ENCODE measurements at places on chromosomes 16 and 17.

DNA sequence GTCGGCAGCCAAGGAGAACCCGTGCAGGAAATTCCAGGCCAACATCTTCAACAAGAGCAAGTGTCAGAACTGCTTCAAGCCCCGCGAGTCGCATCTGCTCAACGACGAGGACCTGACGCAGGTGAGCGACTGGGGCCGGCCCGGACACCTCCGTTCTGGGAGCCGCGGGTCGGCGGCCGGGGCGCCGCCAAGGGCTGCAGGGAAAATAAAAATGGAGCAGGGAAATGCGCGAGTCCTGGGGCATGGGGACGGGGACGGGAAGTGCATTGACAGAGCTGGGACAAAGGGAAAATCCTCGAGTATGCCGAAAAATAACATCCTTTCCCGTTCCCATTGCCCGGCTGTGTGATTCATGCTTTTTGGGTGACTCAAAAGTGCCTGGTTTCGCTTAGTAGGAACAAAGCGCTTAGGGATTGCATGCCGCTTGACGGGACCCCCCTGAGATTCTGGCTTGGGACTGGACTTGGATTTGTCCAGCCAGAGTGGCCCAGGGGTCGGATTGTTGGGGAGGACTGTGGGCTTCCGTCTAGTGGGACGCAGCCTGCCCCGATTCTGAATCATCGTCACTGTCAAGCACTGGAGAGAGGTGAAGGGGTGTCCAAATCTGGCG is 699 bp downstream of the MPRIP start:
- DNase-seq, result no peak

- DNase-seq, result no peak
These were observed 6.5 kb upstream of the PKMYT1 start for GRCh38 chr16:2986623-2987188.

GRCh38 chr17:44749980-44750318 is 8.8 kb upstream of the ADAM11 start:
- no peak for DNase-seq

GRCh38 chr16:26856791-26857190 is 209.9 kb upstream of the C16orf82 start:
- DNase-seq, result no peak

GRCh38 chr17:2025622-2026309 is 632 bp upstream of the RTN4RL1 start:
- DNase-seq, result no peak

GRCh38 chr16:79076047-79076767 is 524.3 kb downstream of the MAF start:
- DNase-seq, result no peak

- DNase-seq, result no peak
These were observed 28.1 kb downstream of the SCPEP1 start for GRCh38 chr17:57006040-57006439.

DNA sequence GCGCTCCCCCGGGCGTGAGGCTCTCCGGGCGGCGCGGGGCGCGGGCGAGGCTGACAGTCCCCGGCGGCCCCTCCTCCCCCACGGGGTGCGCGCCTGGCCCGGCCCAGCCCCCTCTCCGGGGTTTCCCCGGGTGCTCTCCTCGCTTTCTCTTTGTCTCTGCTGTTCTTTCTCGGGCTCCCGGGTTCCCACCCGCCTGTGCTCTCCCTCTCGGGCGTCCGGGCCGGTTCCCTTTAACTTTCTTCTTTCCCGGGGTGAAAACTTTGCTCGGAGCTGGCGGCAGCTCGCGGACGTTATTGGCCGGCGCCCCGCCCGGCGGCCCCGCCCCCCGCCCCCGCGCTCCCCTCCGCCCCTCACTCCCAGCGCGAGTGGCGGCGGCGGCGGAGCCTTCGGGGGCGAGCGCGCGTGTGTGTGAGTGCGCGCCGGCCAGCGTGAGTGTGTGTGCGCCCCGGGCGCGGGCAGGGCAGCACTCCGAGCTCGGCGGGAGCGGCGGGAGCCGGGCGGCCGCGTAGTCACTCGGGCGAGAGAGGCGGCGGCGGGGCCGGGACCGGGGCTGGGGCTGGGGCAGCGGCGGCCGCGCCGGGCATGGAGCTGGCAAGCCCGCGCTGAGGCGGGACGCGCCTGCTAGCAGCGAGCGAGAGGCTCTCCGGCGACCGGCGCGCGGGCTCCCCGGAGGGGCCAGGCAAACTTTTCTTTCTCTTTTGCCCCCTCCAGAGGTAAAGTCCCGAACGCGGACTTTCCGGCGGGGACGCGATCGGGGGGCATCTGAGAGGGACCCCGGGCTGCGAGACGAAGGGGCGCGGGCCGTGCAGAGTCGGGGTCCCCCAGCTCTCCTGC is at the start of gene NTN1:
NTN1 (plus strand) TSS at position 353 of the 834 bp plus-strand sequence. CDS start 864 bp downstream, outside the sequence.
- peak; percentile 44 for DNase-seq

DNA sequence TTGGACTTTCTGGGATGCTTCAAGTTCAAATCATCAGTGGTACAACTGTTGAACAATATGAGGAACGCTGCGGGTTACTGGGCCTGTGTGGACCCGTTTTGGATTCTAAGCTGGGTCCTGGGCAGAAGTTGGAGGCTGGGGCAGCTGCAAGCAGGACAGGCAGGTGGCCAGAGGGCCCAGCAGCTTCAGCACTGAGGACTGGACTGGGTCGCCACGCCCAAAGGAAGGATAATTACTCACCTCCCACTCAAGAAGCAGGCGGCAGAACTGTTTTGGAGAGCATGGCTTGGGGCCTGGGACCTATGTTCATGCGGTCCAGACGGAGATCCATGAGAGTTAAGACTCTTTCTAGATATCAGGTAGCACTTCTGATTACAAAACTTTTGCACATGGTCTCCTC is 1.5 kb upstream of the ZNHIT3 start:
- DNase-seq, result no peak

GRCh38 chr17:56708220-56708558 is 114.7 kb downstream of the NOG start:
- no peak for DNase-seq

- no peak for DNase-seq
These were observed 36.2 kb downstream of the ZNF778 start for GRCh38 chr16:89253548-89254287.

GRCh38 chr16:68426347-68426652 is 22.0 kb downstream of the SMPD3 start:
- no peak for DNase-seq

DNA sequence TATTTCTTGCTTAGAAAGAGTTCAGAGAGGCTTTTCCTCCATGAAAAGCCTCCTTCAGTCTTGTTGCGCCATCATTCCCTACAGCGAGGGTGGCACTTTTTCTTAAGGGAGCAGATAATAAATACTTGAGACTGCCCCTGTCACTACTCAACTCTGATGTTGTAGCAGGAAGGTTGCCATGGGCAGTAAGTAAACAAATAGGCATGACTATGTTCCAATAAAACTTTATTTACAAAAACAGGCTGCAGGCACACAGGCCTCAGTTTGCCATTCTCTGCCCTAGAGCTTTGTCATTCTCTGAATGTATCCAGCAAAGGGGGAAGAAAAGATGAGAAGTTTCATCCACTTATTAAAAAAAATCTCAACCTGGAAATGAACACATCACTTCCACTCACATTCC is 60.4 kb downstream of the MYOCD start:
- DNase-seq, result no peak

- no peak for DNase-seq
These were observed 32.4 kb upstream of the MMD start for GRCh38 chr17:55453839-55454557.

DNA sequence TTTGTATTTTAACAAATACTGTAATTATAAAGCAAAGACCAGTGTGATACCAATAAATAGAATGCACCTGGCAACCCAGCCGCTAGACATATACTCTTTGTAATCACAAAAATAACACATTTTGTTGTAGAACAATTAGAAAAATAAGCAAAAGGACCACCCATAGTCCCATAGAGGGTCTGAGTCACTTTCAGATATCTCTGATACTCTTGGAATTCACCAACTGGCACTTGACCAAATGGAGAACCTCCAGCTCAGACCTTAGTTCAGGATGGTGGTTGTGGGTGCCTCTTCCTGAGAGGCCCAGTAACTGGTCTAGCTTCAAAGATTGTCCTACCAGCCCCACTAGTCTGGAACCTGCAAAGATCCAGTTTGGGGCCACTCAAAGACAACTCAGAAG is 789 bp upstream of the TERF2 start:
- no peak for DNase-seq

GRCh38 chr17:45759761-45760160 is 24.4 kb upstream of the CRHR1 start:
- no peak for DNase-seq

GRCh38 chr17:34195987-34196386 is 59.1 kb upstream of the CCL2 start:
- DNase-seq, result no peak

All from T-helper 2 cell (primary cell).